Adrenal gland (tissue), 19 donors: ENCODE measurements at places on chromosomes 1 and 21. TPM values are rescaled to one million over a fixed set of nuclear protein-coding genes. Genes with fewer than 3 reads are reported as not detected.
A peak's percentile ranks its signal among the peaks of the same experiment; 100 is the strongest.

PDIK1L gene
- total RNA-seq: 9.8 TPM

ITPKB gene
- 19.1 TPM for total RNA-seq

DNA sequence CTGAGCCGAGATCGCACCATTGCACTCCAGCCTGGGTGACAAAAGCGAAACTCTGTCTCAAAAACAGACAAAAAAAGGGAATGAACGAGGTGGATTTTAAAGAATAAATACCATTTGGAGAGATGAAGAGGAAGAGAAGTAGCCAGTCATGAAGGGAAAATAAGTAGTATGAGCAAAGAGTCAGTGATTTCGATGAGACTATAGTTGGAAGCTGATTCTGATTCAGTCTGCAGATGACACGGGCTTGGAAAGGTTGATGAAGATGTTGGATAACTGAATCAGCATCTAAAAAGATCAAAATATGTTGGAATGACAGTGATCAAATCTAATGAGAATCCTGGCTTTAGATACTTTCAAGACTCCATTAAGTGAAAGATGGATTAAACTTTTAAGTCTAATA lies 23.8 kb downstream of the MACF1 start:
- no peak overlapping the region for H3K27ac ChIP-seq
- peaks cover 25% of the 10 kb centered on the region for H3K4me1 ChIP-seq
- H3K27me3 ChIP-seq: no peaks in the 10 kb centered on the region
- H3K36me3 ChIP-seq: no peaks in the 10 kb centered on the region

DNA sequence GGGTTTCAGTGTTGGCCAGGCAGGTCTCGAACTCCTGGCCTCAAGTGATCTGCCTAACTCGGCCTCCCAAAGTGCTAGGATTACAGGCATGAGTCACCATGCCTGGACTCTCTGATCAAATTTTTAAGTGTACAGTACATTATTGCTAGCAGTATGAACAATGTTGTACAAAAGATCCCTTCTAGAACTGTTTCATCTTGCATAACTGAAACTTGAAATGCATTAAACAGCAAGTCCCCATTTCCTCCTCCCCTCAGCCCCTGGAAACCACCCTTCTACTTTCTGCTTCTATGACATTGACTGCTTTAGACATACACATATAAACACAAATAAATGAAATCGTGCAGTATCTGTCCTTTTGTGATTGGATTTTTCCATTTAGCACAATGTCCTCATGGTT lies 463.4 kb downstream of the PTPRC start:
- H3K4me1 ChIP-seq: no peaks in the 10 kb centered on the region
- H3K36me3 ChIP-seq: no peaks in the 10 kb centered on the region
- no peak for DNase-seq
- no peak overlapping the region for H3K27ac ChIP-seq
- no peak overlapping the region for H3K4me3 ChIP-seq

DNA sequence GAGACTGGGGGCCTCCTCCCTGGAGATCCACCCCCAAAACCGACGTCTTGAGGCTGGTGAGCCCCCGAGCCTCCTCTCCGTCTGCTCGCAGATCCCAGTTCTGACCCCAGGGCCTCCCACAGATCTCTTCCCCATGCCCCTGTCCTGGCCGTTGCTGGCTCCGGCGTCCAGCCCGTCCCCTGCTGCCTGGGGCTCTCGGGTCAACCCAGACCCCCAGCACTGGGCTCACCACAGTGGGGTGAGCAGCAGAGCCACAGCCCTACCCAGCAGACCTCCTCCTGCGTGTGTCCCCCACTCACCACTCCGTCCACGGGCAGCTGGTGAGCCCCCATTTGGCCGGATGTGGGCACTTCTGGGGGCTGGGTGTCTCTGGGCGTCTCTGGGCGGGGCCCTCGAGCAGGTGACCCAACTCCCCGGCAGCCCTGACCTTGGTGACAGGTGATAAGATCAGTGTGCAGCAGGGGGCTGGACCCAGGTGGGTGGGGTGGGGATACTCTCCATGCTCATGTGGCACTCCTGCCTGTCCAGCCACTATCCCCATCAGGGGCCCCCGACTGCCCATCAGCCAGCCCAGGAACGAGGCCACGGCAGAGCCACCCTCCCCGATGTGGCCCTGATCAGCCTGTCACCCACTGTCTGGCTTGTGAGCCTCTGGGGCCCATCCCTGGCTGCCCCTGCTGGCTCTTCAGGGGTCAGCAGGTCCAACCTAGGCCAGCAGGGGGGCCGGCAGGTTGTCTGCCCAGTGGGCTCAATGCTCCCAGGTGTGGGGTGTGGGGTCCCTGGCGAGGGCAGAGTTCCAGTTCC lies 709 bp downstream of the TNFRSF14 start:
- H3K4me3 ChIP-seq: peak overlapping the region; percentile 58
- peaks cover 30% of the 10 kb centered on the region for H3K4me1 ChIP-seq
- no peaks in the 10 kb centered on the region for H3K27me3 ChIP-seq
- peak; percentile 57 for DNase-seq
- H3K27ac ChIP-seq: peak overlapping the region; percentile 94

GRCh38 chr1:229139331-229140118 lies 131.4 kb upstream of the RAB4A start:
- no peaks in the 10 kb centered on the region for H3K4me1 ChIP-seq
- H3K36me3 ChIP-seq: no peaks in the 10 kb centered on the region

- H3K27me3 ChIP-seq: peaks cover 25% of the 10 kb centered on the region
- no peaks in the 10 kb centered on the region for H3K36me3 ChIP-seq
- no peak for DNase-seq
- no peak overlapping the region for H3K27ac ChIP-seq
- no peaks in the 10 kb centered on the region for H3K4me1 ChIP-seq
Observed at GRCh38 chr1:14597343-14598006, 1.0 kb upstream of the KAZN start.
